Skeletal muscle tissue (tissue), 5 donors: ENCODE measurements at places on chromosomes 13 and 19. TPM values are rescaled to one million over a fixed set of nuclear protein-coding genes. Genes with fewer than 3 reads are reported as not detected.

The CEACAM3 gene
- total RNA-seq: not detected

The ZNF681 gene
- total RNA-seq: 1.6 TPM

The ITGBL1 gene
- total RNA-seq: 4.7 TPM

The CABP5 gene
- total RNA-seq: not detected

The FOSB gene
- total RNA-seq: 42.8 TPM

The KIR3DL1 gene
- total RNA-seq: not detected

The LHB gene
- not detected for total RNA-seq

The PSMC4 gene
- 37.6 TPM for total RNA-seq

The ZNF470 gene
- total RNA-seq: 3.7 TPM

The TLE2 gene
- total RNA-seq: 9.4 TPM

The ZNF667 gene
- 4.7 TPM for total RNA-seq

The NAPSA gene
- total RNA-seq: not detected

The ZNF563 gene
- total RNA-seq: 3.1 TPM

The C19orf33 gene
- not detected for total RNA-seq

The PCDH9 gene
- total RNA-seq: 6.8 TPM

The ZNF211 gene
- 12.5 TPM for total RNA-seq
